ENCODE measurements at places on chromosomes 2 and 18.
A peak's percentile ranks its signal among the peaks of the same experiment; 100 is the strongest.

GRCh38 chr2:214881647-214882202 is 72.2 kb upstream of the BARD1 start:
- DNase-seq = no peak

DNA sequence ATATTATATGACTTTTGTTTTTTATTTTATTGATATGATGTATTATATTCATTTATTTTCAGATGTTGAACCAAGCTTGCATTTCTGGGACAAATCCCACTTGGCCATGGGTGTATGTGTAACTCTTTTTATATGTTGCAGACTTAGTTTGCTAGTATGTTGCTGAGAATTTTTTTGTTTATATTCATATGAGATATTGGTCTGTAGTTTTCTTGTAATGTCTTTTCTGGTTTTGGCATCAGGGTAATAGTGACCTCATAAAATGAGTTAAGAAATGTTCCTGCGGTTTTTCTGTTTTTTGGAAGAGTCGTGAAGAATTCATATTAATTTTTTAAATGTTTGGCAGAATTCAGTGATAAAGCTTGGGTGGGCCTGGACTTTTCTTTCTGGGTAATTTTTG is 88.7 kb downstream of the ASB1 start:
- DNase-seq = no peak

- no peak for DNase-seq
Measured at GRCh38 chr2:177633111-177633510, 240.5 kb downstream of the AGPS start.

GRCh38 chr2:186991766-186992417 is 142.9 kb upstream of the ZSWIM2 start:
- no peak for DNase-seq

GRCh38 chr2:41720331-41721251 is 327.2 kb upstream of the PKDCC start:
- no peak for DNase-seq

DNA sequence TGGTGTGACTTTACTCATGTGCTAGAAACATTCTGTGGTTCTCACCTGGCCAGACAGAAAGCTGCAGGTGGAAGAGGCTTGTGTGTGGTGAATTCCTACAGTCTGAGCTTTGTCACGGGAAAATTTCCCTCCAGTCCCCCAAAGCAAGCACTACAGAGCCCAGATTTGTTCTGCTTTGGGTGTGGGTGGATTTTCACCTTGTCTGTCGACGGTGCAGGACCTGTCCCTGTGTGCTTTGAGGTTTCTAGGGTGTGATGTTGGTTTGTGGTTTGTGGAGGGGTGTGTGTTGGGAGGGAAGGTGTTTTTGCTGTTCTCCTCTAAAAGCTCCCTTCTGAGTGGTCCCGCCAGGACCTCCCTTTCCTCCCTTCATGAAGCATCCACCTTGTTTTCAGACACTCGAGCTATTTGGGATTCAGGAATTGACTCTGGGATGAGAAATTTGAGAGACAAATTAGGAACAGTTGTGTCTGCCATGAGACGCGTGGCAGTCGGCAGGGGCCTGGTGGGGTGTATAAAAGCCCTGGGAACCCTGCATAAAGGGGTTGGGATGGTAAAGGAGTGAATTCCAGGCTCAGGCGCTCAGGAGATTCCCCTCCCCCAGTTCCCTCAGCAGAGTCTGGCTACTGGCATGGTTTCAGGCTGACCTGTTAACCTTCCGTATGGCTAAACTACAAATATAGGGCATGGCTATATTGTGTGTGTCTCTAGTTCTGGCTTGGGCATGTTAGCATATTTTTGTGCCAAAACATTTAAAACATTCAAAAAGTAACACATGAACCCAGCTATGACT is 65.5 kb downstream of the DGKD start:
- DNase-seq = peak; percentile 81

DNA sequence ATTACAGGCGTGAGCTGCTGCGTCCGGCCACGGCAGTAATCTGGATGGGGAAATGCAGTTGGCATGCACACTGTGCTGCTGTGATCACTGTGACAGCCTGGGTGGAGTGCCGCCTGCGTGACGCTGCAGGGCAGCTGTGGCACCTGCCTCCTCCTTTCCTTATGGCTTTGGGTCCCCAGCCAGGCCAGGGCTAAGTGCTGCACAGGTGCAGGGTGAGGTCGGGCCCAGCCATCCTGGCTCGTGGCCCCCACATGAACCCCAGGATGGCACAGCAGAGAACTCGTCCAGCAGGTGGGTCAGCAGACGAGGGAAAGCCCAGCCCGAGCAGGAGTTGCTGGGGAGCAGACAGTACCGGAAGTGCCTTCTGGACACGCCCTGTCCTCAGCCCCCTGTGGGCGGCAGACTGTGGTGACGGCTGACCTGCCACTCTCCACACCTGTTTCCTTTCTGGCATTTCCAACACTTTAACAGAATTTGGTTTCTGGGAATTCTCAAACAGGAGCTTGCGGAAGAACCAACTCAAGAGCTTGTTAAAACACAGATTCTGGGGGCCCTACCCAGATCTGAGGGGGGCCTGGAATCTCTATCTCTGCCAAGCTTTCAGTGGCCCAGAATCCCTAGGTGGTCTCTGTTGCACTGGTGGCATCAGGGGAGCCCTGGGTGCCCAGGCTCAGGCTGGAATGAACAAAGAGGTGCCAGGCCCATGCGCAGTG is 16.9 kb downstream of the HS1BP3 start:
- DNase-seq = no peak
